ENCODE measurements at places on chromosomes 2 and 18.
A peak's percentile ranks its signal among the peaks of the same experiment; 100 is the strongest.

DNA sequence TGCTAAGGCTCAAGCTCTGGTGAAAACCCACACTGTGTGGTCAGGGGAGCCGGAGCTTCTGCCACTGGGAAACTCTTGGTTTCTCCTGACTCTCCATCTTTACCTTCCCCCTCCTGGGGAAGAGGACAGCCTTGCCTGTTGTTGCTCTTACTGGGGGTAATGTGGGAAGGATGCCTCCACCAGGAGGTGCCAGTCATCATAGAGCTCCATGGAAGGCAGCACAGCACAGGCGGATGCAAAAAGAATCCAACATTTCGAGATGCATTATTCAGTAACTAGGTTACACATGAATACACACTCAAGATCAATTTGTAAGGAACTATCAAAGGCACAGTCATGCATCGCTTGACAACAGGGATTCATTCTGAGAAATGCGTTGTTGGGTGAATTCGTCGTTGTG lies 322.6 kb downstream of the AFF3 start:
- DNase-seq: peak; percentile 39

GRCh38 chr18:32714571-32715148 lies 58.2 kb downstream of the KLHL14 start:
- peak; percentile 19 for DNase-seq

DNA sequence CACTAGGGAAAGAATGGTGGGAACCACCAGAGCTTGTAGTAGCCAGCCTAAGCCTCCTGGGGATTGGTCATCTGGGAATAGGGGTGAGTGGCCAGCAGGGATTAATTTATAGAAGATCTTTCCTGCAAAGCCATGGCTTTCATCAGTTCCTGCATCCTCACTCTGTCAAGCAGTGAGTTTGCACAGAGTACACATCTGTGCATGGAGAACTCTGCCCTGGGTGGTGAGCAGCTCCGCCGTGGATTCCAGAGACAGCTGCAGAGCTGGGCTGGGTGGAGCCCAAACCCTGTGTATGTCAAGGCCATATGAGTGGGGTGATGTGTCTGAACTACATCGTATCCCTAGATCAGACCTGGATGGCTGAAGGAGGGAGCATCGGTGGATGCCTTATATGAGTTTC lies 182.2 kb downstream of the GLI2 start:
- DNase-seq: no peak

DNA sequence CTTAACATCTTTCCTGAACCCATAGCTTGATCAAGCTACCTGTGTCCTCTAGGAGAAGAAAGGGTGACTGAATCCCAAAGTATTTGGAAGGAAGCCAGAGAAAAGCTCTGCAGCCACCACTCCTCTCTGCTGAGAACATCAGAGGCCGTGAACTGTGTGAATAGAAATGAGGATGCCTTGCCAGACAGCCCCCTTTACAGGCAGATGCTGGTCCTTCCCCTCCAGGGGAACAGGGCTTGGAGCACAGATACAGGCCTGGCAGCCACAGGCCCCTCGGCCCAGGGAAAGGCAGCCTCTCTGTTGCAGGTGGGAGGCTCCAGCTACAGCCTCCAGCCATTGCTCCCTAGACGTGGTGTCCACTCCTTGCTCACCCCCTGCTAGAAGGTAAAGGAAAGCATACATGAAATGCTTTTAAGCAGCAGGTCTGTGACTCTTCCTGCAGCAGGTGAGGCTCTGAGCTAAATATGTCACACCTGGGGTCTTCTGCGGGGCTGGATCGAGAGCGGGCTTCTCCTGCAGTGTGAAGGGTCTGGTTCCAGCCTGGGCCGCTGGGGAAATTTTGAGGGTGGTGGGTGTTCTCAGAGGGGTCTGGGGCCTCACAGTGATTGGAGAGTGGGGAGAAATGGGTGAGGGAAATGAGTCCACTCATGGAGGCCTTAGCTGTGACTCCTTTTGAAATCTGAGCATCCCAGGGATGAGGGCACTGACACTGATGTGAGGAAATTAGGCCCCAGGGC lies 234.0 kb downstream of the KLHL29 start:
- no peak for DNase-seq

DNA sequence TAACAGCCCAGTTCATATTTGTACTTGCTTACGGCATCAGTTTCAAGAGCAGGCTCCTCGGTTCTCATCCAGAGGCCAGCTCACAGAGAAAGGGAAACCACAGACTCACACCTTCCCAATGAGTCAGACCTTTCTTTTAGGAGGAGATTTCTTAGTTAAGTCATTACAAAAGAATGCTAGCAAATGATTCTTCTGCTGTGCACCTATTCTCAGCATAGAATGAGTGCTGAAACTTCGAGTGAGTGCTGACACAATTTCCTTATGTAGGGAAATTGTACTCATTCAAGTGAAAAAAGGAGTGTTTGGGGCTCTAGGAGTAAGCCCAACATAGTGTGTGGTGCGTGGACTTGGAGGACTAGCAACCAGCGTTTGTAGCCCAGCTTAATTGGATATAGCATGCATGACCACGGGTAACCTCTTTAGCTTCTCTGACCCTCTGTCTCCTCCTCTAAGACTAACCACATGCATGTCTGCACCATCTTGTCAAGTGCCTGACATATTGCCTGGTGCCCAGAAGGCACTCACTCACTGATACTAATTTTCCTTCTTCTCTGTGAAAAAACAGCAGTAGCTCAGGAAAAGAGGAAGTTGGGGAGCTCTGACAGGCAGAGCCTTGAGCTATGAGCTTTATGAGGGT lies 87.0 kb downstream of the ALPK2 start:
- no peak for DNase-seq

GRCh38 chr18:74819433-74820059 lies 221.9 kb downstream of the ZNF407 start:
- DNase-seq: no peak

- DNase-seq: no peak
Observed at GRCh38 chr2:96397756-96398530, 62.4 kb downstream of the NCAPH start.

GRCh38 chr2:195009202-195009601 lies 647.8 kb upstream of the SLC39A10 start:
- DNase-seq: no peak

- DNase-seq: no peak
Observed at GRCh38 chr18:72867746-72868584, at the start of gene NETO1. NETO1 (minus strand) TSS chr18:72867987; CDS start chr18:72867291, 696 bp downstream.

All from NCI-H2107 (cell line).